ENCODE measurements at places on chromosomes 1 and 21.

GRCh38 chr1:187433598-187433997, 604.8 kb downstream of the PLA2G4A start:
- no peak for DNase-seq

DNA sequence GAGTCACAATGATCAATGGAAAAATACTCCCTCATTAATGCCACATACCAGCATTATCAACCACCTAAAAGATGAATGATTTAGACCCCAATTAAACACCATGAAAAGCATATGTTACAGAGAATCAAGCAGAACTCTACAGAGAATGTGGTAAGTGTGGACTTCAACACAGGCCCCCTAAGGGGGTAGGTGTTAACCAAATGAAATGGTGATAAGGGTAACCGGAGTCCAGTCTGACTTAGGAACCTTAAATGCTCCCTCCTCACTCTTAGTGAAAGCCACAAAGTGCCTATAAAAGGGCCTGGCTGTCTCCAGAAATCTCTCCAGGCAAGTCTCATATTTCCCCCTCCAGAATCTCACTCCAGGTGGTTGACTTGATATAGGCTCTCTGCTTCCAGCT, 149.2 kb upstream of the FOXD3 start:
- DNase-seq: no peak

GRCh38 chr1:46517932-46518498, 28.4 kb downstream of the DMBX1 start:
- no peak for DNase-seq

DNA sequence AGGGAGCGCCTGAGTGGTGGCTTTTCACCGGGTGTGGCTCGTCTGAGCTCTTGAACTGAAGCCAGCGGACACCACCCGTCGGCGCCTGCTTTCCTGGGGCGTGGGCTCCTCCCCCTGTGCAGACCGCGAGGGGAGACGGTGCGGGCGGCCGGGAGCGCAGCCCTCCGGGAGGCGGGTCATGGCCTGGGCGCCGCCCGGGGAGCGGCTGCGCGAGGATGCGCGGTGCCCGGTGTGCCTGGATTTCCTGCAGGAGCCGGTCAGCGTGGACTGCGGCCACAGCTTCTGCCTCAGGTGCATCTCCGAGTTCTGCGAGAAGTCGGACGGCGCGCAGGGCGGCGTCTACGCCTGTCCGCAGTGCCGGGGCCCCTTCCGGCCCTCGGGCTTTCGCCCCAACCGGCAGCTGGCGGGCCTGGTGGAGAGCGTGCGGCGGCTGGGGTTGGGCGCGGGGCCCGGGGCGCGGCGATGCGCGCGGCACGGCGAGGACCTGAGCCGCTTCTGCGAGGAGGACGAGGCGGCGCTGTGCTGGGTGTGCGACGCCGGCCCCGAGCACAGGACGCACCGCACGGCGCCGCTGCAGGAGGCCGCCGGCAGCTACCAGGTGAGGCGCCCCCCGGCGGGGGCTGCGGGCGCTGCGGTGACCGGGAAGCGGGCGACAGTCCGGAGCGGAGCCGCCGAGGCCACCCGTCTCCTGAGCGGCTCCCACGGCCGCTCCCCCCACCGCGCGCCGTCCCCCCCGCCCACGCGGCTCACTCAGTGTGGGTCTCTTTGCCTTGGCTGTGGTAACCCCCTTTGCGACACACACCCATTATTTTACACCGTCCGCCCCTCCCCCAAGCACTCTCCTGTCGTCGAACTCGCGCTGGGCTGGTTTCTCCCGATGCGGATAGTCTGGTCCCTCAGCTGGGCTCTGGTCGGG, at the start of gene TRIM58:
Gene TRIM58, plus strand, starts transcription at position 119 of the 916 bp plus-strand sequence. Its CDS starts 60 bp downstream, at position 179.
- no peak for DNase-seq

DNA sequence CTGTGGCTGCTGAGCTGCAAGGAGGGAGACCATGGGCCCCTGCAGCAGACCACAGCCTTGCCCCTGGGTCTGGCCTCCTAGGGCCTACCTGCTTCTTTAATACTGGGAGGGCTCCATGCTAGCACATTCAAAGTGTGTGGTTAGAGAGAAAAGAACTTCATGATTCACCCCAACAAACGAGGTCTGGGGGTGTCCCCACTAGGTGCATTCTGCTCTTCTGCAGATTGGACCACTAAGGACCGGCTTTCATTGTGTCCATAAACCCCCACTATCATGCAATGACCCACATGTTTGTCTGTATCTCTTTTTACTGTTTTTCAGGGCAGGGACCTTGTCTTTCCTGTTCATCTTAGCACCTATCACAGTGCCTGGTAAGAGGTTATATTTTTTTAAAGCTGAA, 185.4 kb downstream of the OMA1 start:
- DNase-seq: no peak

GRCh38 chr1:118987468-118988185, 516 bp downstream of the TBX15 start:
- DNase-seq: no peak

GRCh38 chr1:234925440-234926263, 203.0 kb downstream of the TOMM20 start:
- DNase-seq: no peak

GRCh38 chr1:169943963-169944526, 50.3 kb upstream of the SCYL3 start:
- no peak for DNase-seq
